NCI-H446 (cell line): ENCODE measurements at places on chromosomes 6 and 20.

DNA sequence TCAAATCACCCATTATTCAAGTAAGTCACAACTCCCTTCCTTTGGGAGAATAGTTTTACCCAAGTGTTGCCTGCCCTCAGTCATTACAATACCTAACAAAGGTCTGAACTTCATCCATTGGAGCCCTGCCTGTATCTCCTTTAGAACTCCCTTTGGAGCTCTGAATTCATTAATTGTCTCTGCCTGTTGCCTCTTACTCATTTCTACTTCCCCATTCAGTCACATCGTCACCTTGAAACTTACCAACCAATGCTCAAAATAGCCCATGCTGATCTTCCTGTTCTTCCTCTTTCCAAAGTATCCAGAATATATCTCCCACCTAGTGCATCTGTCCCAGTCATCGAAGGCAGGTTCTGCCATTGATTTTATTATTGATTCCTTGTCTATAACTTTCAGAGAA lies 120.7 kb upstream of the ADGRF1 start:
- no peak for DNase-seq

DNA sequence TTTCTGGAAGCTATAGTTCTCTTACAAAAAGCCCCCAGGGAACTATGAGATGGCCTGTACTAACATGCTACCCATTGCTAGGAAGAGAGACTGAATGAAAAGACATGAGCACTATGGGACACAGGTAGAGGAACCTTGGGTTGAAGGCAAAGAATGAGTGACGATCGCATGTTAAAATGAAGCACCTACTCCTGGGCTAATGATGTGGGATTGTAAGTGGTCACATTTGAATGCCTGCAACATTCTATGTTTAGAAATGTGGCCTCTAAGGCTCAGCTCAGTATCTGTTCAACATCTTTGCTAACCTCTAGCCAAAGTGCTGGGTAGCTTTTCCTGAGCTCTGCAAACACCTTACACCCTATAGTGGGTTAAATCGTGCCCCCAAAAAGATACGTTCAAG lies 5.2 kb upstream of the ZC3H12D start:
- no peak for DNase-seq

- DNase-seq, result no peak
Measured at GRCh38 chr20:24673678-24674570, 204.5 kb downstream of the SYNDIG1 start.

DNA sequence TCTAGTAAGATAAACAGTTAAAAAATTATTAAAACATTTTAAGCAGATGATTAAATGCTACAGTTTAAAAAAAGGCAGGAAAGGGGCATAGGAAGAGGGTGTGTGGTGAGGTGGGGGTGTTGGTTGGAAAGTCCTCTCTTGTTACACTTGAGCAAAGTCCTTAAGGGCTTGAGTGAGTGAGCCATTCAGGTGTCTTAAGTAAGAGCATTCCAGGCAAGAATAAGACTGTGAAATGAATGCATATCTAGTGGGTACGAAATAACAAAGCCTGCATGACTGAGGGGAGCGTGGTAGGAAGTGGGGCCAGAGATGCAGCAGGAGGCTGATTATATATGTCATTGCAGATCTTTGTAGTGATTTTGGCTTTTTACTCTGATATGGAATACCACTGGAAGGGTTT lies 5.1 kb downstream of the CDKAL1 start:
- DNase-seq, result no peak

DNA sequence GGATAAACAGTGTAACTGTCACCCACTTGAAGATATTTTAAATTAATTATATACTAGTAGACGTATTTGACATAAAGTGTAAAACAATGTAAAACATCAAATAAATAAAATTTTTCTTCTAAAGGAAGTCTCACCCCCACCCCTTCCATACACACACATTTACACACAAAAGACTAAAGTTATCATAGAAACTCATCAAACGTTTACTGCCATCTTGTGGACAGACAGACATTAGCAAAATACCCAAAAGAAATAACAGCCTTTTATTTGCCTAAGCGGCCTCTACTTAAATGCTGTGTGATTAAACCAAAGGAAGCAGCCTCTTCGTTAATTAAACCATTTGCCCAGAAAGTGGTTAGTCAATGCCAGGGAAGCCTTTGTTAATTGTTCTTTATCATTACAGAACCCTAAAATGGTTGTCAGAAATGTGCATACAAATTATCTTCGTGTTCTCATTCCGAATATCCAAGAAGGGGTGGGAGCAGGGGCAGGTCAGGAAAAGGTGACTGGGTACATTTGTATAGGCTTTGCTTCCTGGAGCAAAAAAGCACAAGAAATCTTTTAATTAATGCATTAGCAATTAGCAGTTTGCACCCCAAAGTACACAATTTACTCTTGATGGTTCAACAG lies 176.2 kb upstream of the SASH1 start:
- peak; percentile 53 for DNase-seq

DNA sequence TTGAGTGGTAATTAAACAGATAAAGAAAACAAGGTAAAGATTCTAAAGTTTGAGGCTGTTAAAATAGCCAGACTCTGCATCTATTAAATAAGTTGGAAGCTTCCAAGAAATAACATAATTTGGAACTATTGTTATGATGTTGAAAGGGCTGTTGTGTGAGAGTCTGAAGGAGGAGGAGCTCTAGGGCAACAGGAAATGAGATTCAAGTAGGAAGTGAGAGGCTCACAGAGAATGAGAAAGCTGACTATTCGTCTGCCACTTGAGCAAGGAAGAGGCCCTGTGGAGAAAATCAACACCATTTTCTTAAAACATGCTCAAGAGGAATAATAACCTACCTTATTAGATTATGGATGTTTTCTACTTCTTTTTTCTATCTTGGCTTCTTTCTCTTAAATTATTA lies 185.2 kb downstream of the SLC24A3 start:
- DNase-seq, result no peak

DNA sequence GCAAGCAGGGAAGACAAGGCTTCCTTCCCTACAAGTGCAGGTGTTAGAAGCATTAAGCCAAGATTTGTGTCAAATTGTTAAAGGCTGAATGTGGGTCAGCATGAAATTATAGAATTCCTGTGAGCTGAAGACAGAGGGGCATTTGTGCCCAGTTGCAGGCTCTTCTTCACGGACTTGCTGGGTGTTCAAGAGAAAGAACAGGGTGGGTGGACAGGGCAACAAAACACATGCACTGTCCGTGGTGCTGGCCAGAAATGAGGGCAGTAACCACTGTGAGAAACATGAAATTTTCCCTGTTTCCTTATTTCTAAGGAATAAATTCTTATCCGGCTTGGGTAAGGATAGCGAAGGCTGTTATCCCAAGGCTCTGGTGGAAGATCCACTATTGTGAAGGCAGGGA lies 579.5 kb upstream of the HTR1E start:
- no peak for DNase-seq

- no peak for DNase-seq
Measured at GRCh38 chr6:88872962-88873361, 90.5 kb downstream of the RNGTT start.

DNA sequence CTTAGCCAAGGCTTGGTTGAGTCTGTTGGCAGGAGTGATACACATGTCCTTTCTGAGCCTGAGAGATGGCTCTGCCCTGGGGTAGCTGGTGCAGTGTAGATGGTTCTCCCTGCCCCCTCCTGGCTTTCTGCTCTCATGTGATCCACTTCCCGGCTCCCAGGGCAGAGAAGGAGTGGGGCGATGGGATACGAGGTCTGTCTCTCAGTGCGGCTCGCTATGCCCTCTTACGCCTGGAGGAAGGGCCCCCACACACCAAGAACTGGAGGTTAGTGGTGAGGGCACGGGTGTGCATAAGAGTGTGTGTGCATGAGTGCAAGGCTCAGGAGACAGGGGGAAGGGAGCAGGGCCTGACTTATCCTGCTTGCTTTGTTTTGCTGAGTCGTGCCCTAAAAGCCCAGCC lies 18.8 kb downstream of the SLC12A5 start:
- no peak for DNase-seq

DNA sequence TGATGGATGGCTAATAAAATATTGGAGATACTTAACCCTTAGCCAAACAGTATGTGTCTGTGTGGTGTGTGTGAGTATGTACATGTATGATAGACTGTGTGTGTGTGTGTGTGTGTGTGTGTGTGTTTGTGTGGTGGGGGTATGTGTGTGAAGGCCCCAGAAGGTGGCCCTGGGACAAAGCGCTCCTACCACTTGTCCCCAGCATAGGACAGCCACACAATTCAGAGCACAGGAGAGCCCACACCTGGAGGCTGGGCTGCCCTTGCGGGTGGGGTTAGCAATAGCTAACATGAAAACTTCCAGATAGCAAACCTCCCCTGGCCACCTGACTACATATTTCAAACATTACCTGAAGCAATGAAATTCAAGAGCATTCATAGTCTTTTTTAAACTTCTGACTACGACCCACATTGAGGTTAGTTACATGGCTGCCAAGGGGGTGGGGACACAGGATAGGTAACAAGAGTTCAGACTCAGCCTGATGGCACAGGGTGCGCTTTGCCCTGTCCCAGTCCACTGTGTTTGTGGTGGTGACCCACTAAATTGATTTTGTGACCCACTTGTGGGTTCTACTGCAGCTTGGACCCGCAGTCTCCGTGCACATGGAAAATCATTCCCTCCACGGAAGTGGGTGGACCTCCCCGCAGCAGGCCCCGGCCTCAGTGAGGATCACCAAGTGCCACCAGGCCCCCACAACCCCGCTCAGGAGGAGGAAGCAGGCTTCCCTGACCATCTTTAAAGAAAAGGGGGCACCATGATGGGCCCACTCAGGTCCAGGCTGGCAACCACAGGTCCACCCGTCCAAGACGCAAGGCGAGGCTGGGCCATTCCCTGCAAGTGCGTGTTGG lies 34.8 kb downstream of the ZC3H12D start:
- no peak for DNase-seq

GRCh38 chr6:168874637-168875036 lies 379.0 kb downstream of the THBS2 start:
- no peak for DNase-seq

DNA sequence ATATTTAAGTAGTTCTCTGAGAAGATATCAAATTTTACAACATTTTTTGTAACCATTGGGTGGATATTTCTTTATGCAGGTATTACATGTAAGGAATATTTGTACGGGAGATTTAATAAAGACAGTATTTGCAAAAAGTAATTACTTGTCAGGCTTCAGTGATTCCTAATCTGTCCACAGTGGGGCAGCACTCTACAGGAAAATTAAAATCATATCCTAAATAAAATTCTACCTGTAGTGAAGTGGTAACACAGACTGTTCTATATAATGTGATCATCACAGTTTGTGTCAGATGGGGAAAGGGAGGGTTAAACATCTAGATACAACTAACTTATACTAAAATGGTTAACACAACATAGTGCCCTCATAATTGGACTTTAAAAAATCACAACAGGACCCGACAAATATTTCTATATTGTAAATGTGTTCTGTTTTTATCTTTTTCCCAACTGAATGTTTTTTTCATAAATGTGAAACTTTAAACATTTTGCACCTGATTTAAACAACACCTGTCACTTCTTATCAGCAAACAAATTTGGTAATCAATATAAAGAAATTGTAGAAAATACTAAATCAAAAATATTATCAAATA lies 145.6 kb upstream of the MANEA start:
- DNase-seq, result no peak
